ENCODE measurements at places on chromosomes 5 and 9. TPM values are rescaled to one million over a fixed set of nuclear protein-coding genes. Genes with fewer than 3 reads are reported as not detected.

The LARP1 gene
- total RNA-seq: 151 TPM

DNA sequence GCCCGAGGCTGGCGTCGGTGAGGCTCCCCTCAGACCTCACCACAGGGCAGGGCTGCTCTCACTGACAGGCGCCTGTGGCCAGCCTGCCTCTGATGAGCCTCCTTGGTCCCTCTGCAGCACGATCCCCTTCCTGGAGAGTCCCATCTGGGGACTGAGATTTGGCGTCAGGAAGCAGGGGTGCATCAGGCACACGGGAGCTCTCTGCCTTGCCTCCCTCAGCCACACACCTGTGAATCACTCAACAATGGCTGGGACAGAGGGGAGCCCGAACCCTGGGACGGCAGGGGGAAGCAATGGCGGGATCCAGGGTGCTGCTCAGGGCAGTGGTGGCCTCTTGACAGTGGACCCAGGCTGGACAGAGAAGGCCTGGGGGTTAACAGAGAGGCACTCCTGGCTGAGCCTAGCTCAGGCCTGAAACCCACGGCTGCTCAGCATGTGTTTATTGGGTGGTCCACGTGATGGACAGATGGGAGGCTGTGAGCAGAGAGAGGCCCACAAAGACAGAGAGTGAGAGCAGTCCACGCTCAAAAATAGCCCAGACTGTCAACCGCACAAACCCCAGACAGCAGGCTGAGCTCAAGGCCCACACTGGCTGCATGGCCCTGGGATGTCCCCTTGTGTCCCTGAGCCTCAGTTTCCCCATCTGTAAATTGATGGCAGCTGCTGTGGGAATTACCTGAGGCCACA lies 11.9 kb downstream of the RASGEF1C start:
- H3K27ac ChIP-seq: no peak overlapping the region
- H3K4me1 ChIP-seq: no peaks in the 10 kb centered on the region
- H3K36me3 ChIP-seq: no peaks in the 10 kb centered on the region

The TPM2 gene
- total RNA-seq: 132 TPM

The FAM120AOS gene
- 44.5 TPM for total RNA-seq

- H3K4me1 ChIP-seq: no peaks in the 10 kb centered on the region
- DNase-seq: no peak
- no peaks in the 10 kb centered on the region for H3K36me3 ChIP-seq
- H3K4me3 ChIP-seq: no peak overlapping the region
- H3K27me3 ChIP-seq: no peaks in the 10 kb centered on the region
Measured at GRCh38 chr5:79488058-79488457, 25.9 kb downstream of the HOMER1 start.

The INPP5E gene
- 25.4 TPM for total RNA-seq

DNA sequence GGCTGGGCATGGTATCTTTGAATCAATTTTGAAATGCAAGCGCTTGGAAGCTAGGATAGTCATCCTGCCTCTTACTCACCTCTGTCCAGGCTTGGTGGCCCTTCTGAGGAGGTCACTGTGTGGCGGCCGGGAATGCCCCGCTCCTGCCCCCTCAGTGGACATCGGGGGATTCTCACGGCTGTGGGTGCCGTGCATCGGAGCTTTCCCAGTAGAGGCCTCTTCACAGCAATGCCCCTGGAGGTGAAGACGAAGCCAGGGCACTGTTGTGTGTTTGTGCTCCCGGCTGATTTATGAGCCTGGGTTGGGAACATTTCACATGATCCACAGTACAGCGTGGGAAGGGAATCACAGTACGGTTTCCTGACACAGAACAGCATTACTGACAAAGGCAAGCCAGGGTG lies 147.5 kb downstream of the NXNL2 start:
- no peak for DNase-seq
- H3K4me3 ChIP-seq: no peak overlapping the region
- no peak overlapping the region for H3K27ac ChIP-seq
- H3K27me3 ChIP-seq: no peaks in the 10 kb centered on the region
- no peaks in the 10 kb centered on the region for H3K36me3 ChIP-seq
